ENCODE measurements at places on chromosomes 2 and 18. TPM values are rescaled to one million over a fixed set of nuclear protein-coding genes. Genes with fewer than 3 reads are reported as not detected.

GRCh38 chr2:203104273-203104672 is 89.6 kb downstream of the NBEAL1 start:
- DNase-seq, result no peak

- DNase-seq, result no peak
Observed at GRCh38 chr2:229783108-229783721, 68.9 kb upstream of the DNER start.

NPHP1 gene
- 1.2 TPM for total RNA-seq

DNA sequence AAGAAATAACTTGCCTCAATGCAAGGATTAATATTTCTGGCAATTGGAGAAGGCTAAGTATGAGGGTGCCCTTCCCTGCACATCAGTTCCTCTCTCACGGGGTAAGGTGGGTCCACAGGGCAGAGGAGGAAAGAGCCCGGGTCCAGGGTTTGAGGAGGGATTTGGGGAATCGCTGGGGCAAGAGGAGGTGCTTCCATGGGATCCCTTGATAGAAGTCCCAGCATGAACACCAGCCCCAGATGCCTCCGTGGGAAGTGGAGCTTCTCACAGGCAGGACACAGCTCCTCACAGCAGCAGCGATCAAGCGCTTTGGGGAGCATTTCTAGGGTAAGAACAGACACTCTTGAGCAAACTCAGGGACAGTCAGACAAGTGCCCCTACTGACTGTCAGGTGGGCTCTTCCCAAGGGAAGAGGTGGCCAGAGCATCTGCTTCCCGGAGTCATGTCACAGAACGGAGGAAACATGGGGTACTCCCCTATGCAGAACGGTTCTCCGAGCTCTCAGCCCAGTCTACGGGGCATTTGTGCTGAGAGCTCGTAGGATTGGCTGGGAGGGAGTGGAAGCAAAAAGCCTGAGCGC is 218.9 kb upstream of the ARL4C start:
- no peak for DNase-seq

SIGLEC15 gene
- total RNA-seq, result not detected

DNA sequence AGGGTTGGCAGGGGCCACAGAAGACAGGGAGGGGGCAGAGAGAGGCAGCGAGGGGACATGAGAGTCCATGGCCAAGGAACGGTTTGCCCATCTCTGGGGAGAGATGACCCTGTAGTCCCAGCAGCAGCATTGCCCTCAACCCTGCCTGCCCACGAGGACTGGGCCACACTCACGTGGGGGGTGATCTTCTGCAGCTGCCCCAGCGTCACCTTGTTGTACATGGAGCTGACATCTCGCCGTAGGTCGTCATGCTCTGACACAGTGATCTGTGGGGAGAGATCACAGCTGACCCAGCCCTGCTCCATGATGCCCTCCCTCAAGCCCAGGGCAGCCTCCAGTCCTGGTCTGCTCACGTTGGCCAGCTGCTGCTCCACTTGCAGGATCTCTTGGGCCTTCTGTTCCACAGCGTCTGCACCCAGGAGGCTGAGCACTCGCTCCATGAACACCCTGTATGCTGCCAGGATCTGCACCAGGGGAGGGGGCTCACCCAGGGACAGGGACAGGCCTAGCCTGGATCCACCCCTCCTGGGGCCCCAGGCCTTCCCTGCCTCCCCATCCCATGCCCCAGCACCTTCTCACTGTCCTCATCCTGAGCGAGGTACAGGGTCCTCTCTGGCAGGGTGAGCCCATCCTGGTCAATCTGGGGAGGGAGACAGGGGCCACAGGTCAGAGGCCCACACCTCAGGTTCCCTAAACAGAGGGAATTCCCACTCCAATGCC is 2.8 kb downstream of the ECEL1 start:
- DNase-seq, result no peak

GRCh38 chr2:76808732-76809131 is 713.4 kb downstream of the LRRTM4 start:
- no peak for DNase-seq

DNA sequence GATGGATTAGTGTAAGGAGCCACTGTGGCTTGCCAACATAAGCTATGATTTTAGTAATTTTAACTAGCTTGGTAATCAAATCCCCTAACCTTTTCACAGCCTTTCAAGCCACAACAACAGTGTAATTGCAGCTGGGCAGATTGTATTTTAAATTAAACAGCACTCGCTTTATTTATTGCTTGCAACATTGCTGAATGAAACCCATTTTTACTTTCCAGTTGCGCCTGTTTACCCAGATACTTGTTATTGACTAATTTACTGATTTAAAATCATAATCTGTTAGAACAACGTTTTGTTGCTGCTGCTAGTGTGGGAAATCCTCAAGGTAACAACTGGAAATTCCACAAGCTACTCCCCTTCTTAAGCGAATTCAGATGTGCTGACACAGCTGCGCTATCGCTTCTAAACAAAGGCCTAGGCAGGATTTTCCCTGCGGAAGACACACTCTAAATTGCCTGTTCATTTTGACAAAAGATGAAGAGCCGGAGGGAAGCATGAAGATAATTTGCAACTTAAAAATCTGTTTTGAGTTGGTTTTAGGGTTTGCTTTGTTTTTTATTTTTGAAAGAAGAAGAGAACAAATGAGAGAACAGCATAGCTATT is 283.9 kb downstream of the ALPK2 start:
- DNase-seq, result no peak
